Activated T-cell treated with anti-CD3 and anti-CD28 coated beads, Interleukin-2, amount 50 U/mL, for 72 hours (primary cell): ENCODE measurements at places on chromosomes 12 and 14.

DNA sequence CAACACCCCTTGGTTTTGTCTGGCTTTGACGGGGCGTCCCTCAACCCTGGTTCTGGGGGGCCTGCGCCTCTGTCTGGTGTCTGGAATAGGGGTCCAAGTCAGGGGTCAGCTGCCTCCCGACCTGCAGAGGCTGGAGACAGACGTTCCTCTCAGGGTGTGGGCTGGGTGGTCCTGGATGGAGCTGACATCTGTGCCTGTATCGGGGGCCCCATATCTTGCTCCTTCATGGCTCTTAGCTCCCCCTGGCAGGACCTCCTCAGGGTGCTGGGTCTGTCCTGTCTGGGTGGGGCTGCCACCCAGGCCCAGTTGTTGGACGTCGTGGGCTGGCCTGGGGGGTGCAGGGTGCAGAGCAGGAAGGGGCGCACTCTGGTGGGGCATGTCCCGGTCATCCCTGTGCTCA lies 374.8 kb downstream of the TMEM121 start:
- no peak for DNase-seq
- peaks cover 30% of the 10 kb centered on the region for H3K27me3 ChIP-seq
- peaks cover 11% of the 10 kb centered on the region for H3K4me1 ChIP-seq
- no peaks in the 10 kb centered on the region for H3K36me3 ChIP-seq
- H3K4me3 ChIP-seq = no peak overlapping the region
- H3K27ac ChIP-seq = no peak overlapping the region

DNA sequence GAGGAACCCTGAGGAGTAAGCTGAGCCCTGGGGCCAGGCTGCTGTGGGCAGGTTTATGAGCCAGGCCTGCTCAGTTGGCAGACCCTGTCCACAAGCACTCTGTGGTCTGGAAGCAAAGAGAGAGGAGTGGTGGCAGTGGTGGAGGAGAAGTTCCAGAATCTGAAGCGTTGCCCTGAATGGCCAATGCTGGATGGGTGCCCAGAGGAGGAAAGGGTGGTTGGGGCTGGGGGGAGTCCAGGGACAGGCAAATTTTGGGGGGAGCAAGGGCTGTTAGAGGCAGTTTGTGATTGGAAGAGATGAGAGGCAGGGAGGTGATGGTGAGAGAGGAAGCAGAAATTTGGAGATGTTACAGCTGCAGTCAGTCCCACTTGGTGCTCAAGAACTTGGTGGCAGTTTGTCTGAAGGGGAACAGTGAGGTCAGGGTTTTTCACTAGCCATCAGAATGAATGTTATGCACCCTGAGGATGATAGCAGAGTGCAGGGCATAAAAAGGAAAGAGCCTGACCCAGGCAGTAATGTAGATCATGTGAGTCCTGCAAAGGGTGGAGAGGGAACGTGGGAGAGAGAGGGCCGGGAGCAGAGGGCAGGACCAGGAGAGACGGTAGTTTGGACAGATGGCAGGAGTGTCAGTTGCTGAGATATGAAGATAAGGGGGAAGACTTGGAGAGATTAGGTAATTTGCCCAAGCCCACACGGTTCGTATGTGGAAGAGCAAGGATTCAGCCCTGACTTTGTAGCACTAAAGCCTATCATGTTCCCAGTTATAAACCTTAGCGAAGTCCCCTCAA lies 51.2 kb downstream of the GALNT8 start:
- DNase-seq = no peak
- H3K4me1 ChIP-seq = no peaks in the 10 kb centered on the region
- H3K27me3 ChIP-seq = peaks cover 16% of the 10 kb centered on the region
- no peak overlapping the region for H3K4me3 ChIP-seq

DNA sequence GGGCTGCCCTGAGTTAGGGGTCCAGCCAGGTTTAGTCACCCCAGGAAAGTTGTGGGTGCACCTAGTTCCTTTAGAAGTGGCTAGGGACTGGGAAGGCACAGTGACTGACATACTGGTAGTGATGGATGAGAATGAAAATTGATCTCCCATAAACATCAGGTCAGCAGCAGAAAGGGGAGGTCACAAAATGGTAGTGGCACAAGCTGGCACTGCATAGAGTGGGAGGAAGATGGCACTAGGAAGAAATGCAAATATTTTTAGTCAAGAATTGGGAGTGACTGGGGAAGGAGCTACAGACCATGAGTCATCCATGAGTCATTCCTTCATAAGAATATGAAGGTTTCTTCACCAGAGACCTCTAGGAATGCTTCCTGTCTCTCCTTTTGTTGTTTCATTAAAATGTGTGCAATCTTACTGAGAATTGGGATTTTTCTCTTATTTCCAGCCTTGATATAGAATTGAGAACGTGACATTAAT lies 198.3 kb upstream of the AMIGO2 start:
- peak overlapping the region; percentile 96 for H3K27ac ChIP-seq
- peak; percentile 21 for DNase-seq
- no peaks in the 10 kb centered on the region for H3K27me3 ChIP-seq
- H3K4me3 ChIP-seq = peak overlapping the region; percentile 87
- H3K4me1 ChIP-seq = peaks cover 97% of the 10 kb centered on the region
- no peaks in the 10 kb centered on the region for H3K36me3 ChIP-seq

- no peak overlapping the region for H3K27ac ChIP-seq
- no peaks in the 10 kb centered on the region for H3K4me1 ChIP-seq
- no peak overlapping the region for H3K4me3 ChIP-seq
Measured at GRCh38 chr12:26963413-26963812, 25.1 kb downstream of the FGFR1OP2 start.

- no peaks in the 10 kb centered on the region for H3K27me3 ChIP-seq
- H3K27ac ChIP-seq = no peak overlapping the region
- H3K36me3 ChIP-seq = no peaks in the 10 kb centered on the region
- no peak for DNase-seq
- H3K4me1 ChIP-seq = no peaks in the 10 kb centered on the region
- no peak overlapping the region for H3K4me3 ChIP-seq
Measured at GRCh38 chr12:81274637-81275529, 197.0 kb downstream of the ACSS3 start.

DNA sequence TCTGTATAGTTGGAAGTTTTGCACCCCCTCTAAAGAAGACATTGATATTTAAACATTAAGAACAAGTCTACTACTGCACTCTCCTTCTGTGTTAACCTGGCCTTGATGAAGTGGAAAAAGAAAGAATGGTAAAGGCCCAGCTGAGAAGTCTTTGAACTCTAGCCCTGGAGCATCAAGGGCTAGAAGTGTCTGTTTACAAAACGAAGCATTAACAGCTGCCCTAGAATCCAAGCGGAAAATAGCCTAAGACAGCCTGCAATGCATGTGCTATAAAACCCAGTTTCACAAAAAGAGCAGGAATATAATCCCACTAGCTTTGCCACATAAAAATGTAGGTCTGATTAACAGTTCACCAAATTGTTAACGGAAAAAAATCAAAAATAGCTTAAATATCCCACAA lies 60.5 kb downstream of the NUMB start:
- peaks cover 2% of the 10 kb centered on the region for H3K36me3 ChIP-seq
- no peak overlapping the region for H3K4me3 ChIP-seq
- H3K27ac ChIP-seq = peak overlapping the region; percentile 22
- no peak for DNase-seq
- no peaks in the 10 kb centered on the region for H3K27me3 ChIP-seq

DNA sequence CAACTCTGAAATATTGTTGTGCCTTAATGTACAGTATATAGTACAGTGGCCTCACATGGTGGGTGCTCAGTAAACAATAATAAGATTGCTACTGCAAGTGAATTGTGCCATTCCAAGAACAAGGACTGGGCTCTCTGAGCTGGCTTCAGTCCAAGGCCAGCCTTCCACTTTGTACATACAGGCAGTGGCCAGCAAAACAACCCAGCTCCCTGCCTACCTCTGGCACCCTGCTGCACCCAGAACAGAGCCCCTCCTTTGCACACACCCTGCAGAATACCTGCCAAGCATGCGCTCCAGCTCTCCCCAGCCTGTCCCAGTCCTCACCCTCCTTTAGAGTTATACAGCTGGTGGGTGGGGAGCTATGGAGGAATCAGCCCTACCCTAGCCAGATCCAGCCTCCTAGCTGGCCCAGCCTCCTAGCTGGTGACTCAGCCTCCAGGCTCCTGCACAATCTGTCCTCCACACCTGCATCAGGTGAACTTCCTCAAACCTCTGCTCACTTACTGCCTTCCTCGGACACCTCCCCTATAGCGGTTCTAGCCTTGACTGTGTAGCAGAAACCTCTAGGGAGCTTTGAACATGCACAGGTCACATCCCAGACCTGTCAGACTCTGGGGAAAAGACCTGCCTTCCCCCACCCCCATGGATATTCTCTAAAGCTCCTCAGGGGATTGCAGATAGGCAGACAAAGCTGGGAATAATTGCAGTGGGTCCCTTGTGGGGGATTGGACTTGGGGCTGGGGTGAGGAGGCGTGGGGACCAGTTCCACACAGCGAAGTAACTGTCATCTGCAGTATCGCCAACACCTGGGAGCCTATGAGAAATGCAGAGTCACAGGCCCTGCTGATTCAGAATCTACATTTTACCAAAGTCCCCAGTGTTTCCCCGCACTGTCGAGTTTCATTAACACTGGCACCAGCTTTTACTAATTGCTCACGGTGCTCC lies 17.9 kb downstream of the ZDHHC22 start:
- H3K27me3 ChIP-seq = peaks cover 20% of the 10 kb centered on the region
- DNase-seq = no peak
- H3K36me3 ChIP-seq = no peaks in the 10 kb centered on the region
- H3K4me1 ChIP-seq = peaks cover 33% of the 10 kb centered on the region
- peak overlapping the region; percentile 81 for H3K4me3 ChIP-seq

- no peaks in the 10 kb centered on the region for H3K4me1 ChIP-seq
- H3K27ac ChIP-seq = no peak overlapping the region
- no peak for DNase-seq
- no peaks in the 10 kb centered on the region for H3K36me3 ChIP-seq
Measured at GRCh38 chr14:94805680-94806288, 35.9 kb upstream of the GSC start.

- peaks cover 4% of the 10 kb centered on the region for H3K36me3 ChIP-seq
- no peak overlapping the region for H3K4me3 ChIP-seq
- H3K4me1 ChIP-seq = no peaks in the 10 kb centered on the region
- H3K27me3 ChIP-seq = peaks cover 6% of the 10 kb centered on the region
Measured at GRCh38 chr14:62234849-62235248, 472.6 kb downstream of the SNAPC1 start.

DNA sequence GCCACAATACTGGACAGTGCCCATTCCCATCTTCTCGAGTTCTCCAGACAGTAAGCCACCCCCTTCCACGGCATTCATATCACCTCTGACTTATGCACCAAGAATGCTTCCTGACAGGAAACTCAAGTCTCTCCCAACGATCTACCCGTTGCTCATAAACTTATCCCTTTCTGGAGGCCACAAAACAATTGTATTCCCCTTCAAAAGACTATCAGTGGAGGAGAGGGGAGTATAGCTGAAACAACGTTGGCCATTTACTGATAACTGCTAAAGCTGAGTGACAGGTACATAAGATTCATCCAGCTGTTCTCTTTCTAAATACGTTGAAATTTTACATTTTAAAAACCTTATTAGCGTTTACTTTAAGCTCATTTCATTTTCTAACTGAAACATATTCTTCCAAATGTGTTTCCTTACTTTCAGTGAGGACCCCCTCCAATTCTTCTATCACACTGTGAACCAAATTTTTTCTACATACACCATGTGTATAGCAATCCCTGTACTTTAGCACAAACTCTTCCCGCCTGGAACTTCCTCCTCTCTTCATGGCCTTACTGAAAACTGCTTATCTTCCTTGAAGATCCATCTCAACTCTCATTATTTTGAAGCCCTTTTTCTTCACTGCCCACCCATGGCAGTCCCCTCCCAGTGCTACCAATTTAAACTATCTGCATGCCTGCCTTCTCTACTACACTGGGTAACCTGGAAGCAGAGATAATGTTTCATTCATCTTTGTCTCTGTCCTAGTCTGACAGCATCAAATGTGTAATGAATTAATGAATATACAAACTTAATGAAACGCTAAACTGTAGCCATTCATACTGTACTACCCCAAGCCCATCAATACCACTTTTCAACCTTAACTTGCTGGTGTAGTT lies 28.8 kb downstream of the ATXN2 start:
- H3K27me3 ChIP-seq = no peaks in the 10 kb centered on the region
- H3K4me1 ChIP-seq = peaks cover 22% of the 10 kb centered on the region
- no peak for DNase-seq
- H3K27ac ChIP-seq = no peak overlapping the region
- H3K4me3 ChIP-seq = no peak overlapping the region

- DNase-seq = no peak
- no peaks in the 10 kb centered on the region for H3K36me3 ChIP-seq
- no peaks in the 10 kb centered on the region for H3K27me3 ChIP-seq
- H3K4me3 ChIP-seq = no peak overlapping the region
Measured at GRCh38 chr12:115468087-115468510, 784.1 kb upstream of the TBX3 start.

GRCh38 chr12:1384910-1385309 lies 209.5 kb downstream of the FBXL14 start:
- no peak for DNase-seq
- H3K4me1 ChIP-seq = no peaks in the 10 kb centered on the region
- no peak overlapping the region for H3K27ac ChIP-seq

GRCh38 chr12:116382686-116383530 lies 105.4 kb upstream of the MED13L start:
- H3K36me3 ChIP-seq = no peaks in the 10 kb centered on the region
- H3K27ac ChIP-seq = no peak overlapping the region
- H3K4me3 ChIP-seq = no peak overlapping the region
- H3K27me3 ChIP-seq = no peaks in the 10 kb centered on the region
- H3K4me1 ChIP-seq = no peaks in the 10 kb centered on the region
